ENCODE measurements at places on chromosomes 3 and 15.

GRCh38 chr3:197686899-197687298 is 49.8 kb downstream of the RUBCN start:
- no peak for DNase-seq

- no peak for DNase-seq
Observed at GRCh38 chr15:93152360-93152759, 63.3 kb upstream of the RGMA start.

GRCh38 chr3:31833391-31834190 is 147.5 kb downstream of the OSBPL10 start:
- DNase-seq: no peak

GRCh38 chr15:72733941-72734738 is 48.1 kb downstream of the BBS4 start:
- no peak for DNase-seq

Data from endodermal cell (in vitro differentiated cells).